T-helper 17 cell (primary cell): ENCODE measurements at places on chromosomes 6 and 20. TPM values are rescaled to one million over a fixed set of nuclear protein-coding genes. Genes with fewer than 3 reads are reported as not detected.
A peak's percentile ranks its signal among the peaks of the same experiment; 100 is the strongest.

KCNK16 gene
- total RNA-seq, result not detected

SOX18 gene
- total RNA-seq, result not detected

DNA sequence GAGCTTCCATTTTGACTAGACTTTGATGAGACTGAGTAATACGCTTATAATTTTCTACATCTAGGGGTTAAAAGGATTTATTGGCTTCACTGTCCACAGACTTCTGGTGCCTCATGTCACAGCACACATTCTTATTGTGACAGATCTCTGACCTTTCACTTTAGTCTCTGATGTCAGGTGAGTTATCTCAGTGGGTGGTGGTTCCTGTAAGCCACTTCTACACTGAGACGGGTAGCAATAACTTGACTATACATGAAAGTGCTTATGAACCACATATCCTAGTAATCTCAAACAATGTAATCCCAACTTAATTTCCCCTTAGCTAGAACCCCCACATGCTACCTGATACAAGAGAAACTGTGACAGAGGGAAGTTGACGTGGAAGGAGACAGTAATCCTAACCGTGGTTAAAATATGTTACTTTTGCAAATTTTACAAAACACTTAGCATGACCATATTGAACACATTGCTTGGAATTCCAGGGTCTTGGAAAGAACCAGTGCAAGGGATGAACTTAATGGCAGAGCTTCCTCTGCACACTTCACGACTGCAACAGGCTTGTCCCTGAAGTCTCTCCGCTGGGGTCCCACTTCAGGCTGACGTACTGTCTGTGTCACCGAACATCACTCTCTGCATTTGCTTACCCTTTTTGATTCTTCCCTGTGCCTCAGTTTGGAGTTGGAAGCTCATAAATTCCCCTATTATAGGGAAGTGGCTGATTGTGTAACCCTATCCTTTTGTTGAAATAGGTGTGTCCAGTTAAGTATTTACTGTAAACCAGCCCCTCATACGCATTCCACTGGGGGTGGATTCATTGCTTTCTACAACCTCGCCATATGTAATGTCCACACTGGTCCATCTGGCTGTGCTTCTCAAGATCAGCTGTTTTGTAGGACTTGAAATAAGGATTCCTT is 6.4 kb upstream of the TRIM40 start:
- peaks cover 9% of the 10 kb centered on the region for H3K4me1 ChIP-seq
- no peak overlapping the region for H3K27ac ChIP-seq
- H3K27me3 ChIP-seq, result peaks cover 81% of the 10 kb centered on the region
- H3K4me3 ChIP-seq, result no peak overlapping the region

SMOC2 gene
- not detected for total RNA-seq

DNA sequence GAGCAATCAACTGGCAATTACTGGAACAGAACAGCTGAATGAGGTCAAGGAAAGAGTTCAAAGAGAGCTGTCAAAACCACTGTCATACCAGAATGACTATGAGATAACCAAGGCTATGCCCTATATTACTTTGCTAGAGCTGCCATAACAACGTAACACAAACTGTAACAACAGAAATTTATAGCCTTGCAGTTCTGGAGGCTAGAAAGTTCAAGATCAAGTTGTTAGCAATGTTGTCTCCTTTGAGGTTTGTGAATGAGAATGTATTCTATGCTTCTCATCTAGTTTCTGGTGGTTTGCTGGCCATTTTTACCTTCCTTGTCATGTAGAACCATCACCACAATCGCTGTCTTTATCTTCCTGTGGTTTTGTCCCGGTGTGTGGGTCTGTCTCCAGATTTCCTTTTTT is 1323.0 kb upstream of the GJE1 start:
- DNase-seq, result no peak
- peaks cover 7% of the 10 kb centered on the region for H3K4me1 ChIP-seq
- H3K36me3 ChIP-seq, result peaks cover 4% of the 10 kb centered on the region
- no peak overlapping the region for H3K27ac ChIP-seq

- no peak overlapping the region for H3K4me3 ChIP-seq
- DNase-seq, result no peak
- peaks cover 4% of the 10 kb centered on the region for H3K36me3 ChIP-seq
Measured at GRCh38 chr6:143110572-143110971, 49.9 kb downstream of the AIG1 start.

MUC21 gene
- not detected for total RNA-seq

TCF15 gene
- not detected for total RNA-seq

DEFB123 gene
- not detected for total RNA-seq

- peaks cover 34% of the 10 kb centered on the region for H3K27me3 ChIP-seq
- H3K27ac ChIP-seq, result peak overlapping the region; percentile 37
- H3K4me3 ChIP-seq, result no peak overlapping the region
Measured at GRCh38 chr6:150006961-150007464, 18.3 kb downstream of the RAET1L start.

DNA sequence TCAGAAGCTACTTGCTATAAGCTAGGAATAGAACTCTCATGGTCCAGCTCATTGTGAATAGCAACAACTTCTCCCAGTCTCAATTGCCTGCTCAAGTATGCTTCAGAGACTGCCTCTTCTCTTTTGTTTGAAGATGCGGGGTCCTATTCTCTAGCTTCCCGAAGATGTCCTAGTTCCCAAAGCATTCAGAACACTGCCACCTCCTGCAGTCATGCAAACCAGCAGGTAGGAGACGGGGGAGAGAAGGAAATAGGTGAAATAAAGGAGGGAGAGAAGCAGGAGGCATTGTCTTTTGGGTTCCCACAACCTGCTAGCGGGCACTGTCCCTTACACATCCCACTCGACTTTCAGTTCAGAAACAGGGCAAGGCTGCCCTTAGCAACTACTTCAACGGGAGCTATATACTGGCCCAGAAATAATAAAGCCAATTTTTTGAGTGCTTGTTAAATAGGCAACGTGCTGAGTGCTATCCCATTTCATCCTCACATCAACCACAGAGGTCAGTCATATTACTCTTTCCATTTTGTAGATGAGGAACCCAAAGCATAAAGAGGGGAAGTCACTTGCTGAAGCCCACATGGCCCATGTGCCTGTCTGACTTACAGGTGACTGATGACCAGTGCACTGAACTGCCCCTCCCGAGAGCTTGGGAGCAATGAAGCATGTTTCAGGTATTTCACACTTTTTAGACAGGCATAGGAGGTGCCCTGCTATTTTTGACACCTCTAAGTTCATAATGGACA is 61.9 kb upstream of the ATXN1 start:
- H3K27ac ChIP-seq, result no peak overlapping the region
- no peaks in the 10 kb centered on the region for H3K36me3 ChIP-seq
- peaks cover 2% of the 10 kb centered on the region for H3K4me1 ChIP-seq
- no peak overlapping the region for H3K4me3 ChIP-seq
- H3K27me3 ChIP-seq, result peaks cover 22% of the 10 kb centered on the region

OPRL1 gene
- total RNA-seq, result 1.4 TPM

- H3K27me3 ChIP-seq, result no peaks in the 10 kb centered on the region
- peak overlapping the region; percentile 99 for H3K27ac ChIP-seq
- peaks cover 67% of the 10 kb centered on the region for H3K4me1 ChIP-seq
- peaks cover 3% of the 10 kb centered on the region for H3K36me3 ChIP-seq
- peak overlapping the region; percentile 72 for H3K4me3 ChIP-seq
Measured at GRCh38 chr20:48769069-48769983, 58.5 kb downstream of the PREX1 start.

PBOV1 gene
- not detected for total RNA-seq

DNA sequence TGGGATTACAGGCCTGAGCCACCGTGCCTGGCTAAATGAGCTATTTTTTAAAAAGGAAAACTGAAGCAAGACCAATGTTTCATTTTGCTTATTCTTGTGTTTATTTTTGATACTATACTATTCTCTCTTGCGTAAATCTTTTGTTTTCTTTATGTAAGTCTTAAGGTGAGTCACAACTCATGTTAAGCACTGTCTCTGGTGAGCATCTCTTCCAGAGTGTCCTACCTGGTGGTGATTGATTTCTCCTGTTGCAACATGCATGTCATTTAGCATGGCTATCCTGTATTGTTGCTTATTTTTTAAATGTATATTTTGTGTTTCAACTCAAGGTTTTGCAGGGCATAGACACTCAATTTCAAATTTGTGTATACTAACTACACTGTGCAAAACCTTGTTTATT is 336.0 kb downstream of the RFPL4B start:
- H3K36me3 ChIP-seq, result no peaks in the 10 kb centered on the region
- no peak overlapping the region for H3K27ac ChIP-seq
- no peaks in the 10 kb centered on the region for H3K27me3 ChIP-seq
- DNase-seq, result no peak
- no peaks in the 10 kb centered on the region for H3K4me1 ChIP-seq

TGM6 gene
- total RNA-seq, result not detected

DNA sequence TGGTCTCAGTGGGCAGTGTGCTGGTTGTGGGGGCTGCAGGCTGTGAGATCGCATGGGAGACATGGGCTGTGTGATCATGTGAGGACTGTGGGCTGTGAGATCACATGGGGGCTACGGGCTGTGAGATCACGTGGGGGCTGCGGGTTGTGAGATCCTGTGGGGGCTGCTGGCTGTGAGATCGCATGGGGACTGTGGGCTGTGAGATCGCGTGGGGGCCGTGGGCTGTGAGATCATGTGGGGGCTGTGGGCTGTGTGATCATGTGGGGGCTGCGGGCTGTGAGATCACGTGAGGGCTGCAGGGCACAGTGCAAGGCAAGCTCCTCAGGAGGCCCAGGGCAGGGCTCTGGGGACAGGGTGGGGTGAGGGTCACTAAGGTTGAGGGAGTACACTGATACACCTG is 140.5 kb upstream of the CST7 start:
- H3K27me3 ChIP-seq, result peaks cover 22% of the 10 kb centered on the region
- DNase-seq, result no peak
- no peaks in the 10 kb centered on the region for H3K4me1 ChIP-seq
- H3K36me3 ChIP-seq, result peaks cover 2% of the 10 kb centered on the region

DNA sequence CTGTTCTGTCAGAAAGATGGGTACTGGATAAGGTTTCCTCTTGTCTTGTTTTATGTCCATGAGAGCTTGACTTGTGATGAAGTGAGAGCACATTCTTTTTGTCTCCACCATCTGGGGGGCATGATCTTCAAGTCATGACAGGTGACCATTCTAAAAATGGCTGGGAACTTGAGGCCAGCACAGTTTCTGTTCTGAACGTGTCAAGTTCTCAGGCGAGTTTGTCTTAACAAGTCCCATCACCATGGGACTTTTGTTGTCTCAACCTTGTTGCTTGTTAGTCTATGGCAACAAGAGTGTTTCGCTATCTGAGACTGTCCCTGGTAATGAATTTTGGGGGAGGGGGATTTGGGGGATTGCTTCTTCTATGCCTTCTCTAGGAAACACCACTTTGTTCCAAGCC is 25.6 kb upstream of the ENPP4 start:
- no peaks in the 10 kb centered on the region for H3K36me3 ChIP-seq
- H3K4me1 ChIP-seq, result peaks cover 10% of the 10 kb centered on the region
- DNase-seq, result no peak

PRICKLE4 gene
- not detected for total RNA-seq

CNPY3 gene
- total RNA-seq, result 45.7 TPM

DNA sequence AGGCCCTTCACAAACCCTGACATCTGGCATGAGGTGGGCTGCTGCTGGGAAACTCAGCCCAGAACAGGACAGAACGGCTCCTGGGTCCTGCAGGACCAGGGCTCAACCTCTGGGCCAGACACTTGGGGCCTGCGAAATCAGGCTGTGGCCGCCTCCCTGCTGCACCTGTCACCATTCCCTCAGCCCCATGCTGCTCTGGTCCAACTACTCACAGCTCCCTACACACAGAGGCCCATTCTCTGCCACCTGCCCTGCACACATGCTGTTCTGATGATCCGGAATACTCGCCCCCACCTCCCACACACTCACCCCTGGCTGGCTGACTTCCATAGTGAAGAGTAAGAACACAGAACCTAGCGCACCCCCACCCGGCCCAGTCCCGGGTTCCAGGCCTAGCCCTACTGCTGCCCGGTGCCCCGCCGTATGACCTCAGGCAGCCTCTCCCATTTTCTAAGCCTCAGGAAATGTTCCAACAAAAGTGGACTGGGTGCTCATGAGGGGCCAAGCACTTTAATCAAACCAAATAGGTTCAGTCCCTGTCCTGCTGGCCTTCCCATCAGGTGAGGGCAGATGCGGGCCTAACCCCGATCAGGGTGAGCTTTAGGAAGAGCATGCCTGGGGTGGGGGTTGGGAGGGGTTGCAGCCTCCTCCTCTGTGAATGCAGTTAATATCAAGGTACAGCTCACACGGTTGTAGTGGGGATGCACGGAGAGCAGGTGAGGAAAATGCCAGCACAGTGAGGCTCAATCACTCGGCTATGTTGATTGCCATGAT is 3.9 kb downstream of the PEDS1 start:
- peaks cover 68% of the 10 kb centered on the region for H3K4me1 ChIP-seq
- DNase-seq, result no peak
- H3K4me3 ChIP-seq, result no peak overlapping the region
- H3K36me3 ChIP-seq, result no peaks in the 10 kb centered on the region
- peak overlapping the region; percentile 97 for H3K27ac ChIP-seq
- no peaks in the 10 kb centered on the region for H3K27me3 ChIP-seq

FAM217A gene
- total RNA-seq, result not detected

DNA sequence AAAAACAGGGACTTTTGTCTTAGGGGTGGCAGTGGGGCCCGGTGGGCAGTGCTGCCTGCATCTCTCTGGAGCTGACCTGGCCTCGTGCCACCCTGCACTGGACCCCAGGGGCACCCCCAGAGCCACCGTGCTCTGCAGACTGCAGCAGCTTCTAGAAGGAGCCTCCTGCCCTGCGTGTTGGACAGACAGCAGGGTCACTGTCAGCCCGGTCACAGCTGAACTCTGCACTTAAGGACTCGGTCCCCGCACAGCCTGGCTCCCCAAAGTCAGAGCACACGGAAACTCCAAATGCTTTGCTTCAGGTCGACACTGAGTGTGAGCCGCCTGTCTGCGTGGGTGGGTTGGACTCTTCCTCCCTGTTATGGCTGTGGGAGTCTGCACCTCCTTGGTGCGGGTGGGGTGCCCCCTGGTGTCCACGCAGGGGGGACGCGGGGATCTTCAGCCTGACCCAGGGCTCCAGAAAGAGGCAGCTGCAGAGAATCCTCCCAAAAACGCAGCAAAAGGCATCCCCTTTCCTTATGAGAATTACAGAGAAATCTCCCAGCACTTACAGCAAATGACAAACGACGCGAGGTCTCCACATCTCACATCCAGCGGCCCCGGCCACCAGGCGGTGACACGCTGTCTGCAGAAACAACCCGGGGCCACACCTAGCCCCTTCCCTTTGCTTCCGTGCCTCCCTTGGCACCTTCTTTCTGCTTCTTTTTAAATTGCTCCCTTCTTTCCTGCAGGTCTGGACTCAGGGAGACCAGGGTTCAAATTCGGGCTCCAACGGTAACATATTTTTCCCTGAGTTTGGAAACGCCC is 36.3 kb upstream of the DACT2 start:
- peaks cover 3% of the 10 kb centered on the region for H3K4me1 ChIP-seq
- peaks cover 30% of the 10 kb centered on the region for H3K27me3 ChIP-seq
- no peak for DNase-seq
- H3K27ac ChIP-seq, result no peak overlapping the region

GABRR1 gene
- not detected for total RNA-seq

APOM gene
- 2.9 TPM for total RNA-seq

MDN1 gene
- total RNA-seq, result 53.1 TPM
